ENCODE measurements at places on chromosomes 11 and 22.

GRCh38 chr22:24051568-24051967 is 40.5 kb downstream of the CABIN1 start:
- no peak for DNase-seq

GRCh38 chr11:253160-253885 is 16.5 kb downstream of the PSMD13 start:
- no peak for DNase-seq

DNA sequence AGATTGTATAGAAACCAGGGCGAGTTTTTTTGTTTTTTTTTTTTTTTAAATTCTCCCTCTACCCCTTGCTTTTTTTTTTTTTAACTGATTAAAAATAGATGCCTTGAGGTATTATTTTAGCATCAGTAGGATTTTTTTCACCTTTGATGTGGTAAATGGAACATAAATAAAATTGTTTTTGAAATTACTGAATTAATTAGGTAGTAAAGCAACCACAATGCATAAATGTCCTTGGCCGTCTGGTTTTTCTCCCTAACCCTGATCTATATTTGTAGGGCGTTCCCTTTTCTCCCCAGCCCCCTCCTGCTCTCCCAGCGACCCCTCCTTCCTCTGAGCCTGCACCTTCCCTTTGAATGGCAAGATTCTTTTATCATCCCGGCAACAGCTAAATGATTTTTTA is 107.8 kb downstream of the ZBTB16 start:
- DNase-seq, result no peak

GRCh38 chr22:40237788-40238424 is 60.2 kb downstream of the TNRC6B start:
- DNase-seq, result no peak

DNA sequence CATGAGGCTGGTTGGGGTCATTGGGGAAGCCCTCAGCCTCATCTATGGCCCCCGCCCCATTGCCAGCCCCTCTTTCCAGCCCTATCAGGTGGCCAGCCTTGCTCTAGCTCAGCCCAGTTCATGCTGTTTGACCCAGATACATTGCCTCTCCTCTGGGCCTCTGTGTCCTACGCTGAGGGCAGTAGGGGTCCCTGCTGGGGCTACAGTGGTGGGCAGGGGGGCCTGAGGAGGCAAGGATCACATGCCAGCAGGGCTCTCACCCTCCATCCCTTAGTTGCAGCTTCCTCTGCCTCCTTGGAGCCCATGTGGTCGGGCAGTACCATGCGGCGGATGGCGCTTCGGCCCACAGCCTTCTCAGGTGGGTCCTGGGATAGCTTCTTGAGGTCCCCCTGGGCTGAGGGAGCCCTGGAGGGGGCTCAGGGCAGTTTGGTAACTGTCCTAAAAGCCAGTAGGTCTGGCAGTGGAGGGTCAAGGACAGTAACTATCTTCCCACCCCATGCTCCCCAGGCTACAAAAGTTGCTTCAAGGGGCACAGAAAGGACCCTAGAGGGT is 19.2 kb downstream of the EMID1 start:
- DNase-seq, result no peak

DNA sequence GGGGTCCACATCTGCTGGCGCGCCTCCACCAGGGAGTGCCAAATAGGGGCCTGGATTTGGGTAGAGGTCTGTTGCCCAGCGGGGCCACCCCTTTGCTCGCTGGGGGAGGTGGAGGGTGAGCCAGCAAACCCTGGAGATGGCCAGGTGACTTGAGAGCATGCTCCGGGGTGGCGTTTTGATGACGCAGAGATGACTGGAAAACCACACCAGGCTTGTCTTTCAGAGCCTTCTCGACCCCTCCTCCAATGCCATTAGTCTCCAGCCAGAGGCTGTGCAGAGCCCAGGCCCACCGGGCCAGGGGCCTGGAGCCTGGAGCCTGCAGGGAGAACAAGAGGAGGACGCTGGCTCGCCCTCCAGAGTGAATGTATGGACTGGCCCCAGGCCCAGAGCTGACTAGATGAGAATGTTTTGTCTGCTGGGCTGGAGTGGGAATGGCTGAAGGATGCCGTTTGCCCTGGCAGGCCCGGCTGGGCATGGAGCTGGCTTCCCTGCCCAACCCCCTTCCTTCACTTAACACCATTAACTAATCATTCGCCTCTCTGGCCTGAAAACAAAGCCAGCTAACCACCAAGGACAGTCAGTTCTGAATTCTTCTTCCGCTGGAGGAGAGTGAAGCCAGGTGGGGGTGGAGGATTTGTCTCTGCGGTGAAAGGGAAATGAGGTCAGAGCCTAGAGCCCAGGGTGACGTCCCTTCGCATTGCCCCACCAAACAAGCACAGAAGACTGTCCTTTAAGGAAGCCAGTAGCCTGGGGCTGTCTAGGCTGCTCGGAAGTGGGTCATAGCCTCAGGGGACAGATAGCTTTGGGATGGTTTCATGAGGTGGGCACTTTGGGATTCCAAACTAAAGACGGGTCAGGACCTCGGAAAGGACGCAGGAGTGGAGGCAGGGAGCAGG is 1.6 kb upstream of the MCAM start:
- DNase-seq, result no peak

GRCh38 chr22:27050771-27051170 is 393.4 kb downstream of the MIAT start:
- no peak for DNase-seq
